ENCODE measurements at places on chromosomes 7 and 10.

DNA sequence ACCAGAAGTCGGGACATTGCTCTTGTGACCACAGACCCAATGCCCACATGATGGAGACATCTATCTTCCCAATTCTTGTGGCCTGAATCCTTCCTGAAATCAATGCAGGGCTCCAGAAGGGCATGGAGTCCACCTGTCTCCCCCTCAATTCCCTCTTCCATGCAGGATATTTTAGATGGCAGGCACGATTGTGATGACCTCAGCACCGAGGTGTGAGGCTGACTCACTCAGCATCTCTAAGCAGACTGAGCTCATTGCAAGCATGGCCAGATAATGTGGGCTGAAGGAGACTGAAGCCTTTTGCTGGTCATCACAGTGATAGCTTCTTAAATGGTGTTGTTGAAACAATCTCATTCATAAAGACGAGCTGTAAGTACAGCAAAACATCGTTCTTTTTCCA is 374.9 kb upstream of the PODXL start:
- DNase-seq: no peak

DNA sequence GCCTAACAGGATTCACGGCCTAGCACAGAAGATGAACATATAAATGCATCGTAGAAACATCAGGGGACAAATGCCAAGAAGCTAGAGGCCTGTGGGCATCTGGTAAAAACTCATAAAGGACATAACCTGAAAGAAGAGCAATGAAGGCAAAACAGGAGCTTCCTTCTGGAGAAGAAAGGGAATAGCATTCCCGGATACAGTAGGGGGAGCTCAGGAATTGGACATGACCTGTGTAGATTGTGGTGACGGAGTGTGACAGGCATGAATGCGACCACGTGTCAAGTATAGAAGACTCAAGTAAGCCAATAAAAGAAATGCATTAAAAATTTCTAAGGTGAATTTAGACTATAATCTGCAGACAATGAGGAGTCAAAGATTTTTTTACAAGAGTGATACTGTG is 270.1 kb downstream of the AGMO start:
- no peak for DNase-seq

DNA sequence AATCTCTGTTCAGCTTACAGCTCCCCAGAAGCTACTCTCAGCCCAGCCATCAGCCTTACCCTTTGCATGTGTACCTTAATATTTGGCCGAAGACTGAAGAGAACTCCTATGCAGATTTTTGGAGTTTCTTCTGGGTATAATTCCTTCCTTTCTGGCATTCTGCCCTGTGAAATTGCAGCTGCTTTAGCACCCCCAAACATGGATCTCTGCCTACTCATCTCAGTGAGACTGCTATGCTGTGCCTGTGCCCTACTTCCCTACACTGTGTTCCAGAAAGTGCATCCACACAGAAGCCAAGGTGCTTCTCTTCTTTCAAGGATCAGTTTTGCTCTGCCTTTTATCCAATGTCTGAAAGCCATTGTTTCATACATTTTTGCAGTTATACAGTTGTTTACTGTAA is 81.6 kb downstream of the NPY start:
- no peak for DNase-seq

GRCh38 chr7:37354656-37355131 is 94.0 kb downstream of the ELMO1 start:
- DNase-seq: no peak

DNA sequence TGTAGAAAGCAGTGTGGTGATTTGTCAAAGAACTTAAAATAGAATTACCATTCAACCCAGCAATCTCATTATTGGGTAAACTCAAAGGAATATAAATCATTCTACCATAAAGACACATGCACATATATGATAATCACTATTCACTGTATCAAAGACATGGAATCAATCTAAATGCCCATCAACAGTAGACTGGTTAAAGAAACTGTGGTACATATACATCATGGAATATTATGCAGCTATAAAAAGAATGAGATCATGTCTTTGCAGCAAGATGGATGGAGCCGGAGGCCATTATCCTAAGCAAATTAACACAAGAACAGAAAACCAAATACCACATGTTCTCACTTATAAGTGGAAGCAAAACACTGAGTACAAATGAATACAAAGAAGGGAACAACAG is 281.5 kb upstream of the MAGI2 start:
- DNase-seq: no peak

DNA sequence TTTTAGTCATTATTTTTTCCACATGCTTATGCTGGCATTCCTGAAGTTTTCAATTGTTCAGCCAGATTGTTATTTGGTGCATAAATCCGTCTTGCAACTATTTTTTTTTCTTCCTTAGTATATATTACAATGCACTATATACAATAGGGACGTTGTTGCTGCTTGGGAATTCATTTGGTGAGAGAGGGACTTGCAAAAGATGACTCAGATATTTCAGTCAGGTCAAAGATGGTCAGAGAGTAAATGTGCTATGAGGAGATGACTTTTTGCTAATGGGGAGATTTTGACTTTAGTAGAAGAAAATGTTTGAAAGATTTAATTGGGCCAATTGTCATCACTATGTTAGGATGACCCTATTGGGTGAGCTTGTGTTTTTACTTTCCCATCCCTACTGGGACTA is 348.4 kb upstream of the MTPN start:
- DNase-seq: no peak

DNA sequence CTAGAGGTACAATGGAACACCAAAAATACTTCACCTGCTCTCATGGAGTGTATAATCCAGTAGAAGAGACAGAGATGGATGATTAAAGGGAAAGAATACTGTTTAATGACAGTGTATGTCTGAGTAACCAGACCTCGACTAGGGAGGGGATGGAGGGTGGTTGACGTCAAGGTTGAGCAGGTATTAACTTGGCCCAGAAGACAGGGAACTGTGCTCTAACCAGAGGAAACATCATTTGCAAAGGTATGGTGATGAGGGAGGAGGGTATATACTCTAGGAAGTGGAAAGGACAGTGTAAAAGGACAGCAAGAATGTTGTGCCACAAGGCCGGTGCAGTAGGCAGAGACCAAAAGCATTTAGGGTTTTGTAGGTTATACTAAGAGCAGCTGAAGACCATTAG is 2.9 kb downstream of the MIOS start:
- DNase-seq: no peak

DNA sequence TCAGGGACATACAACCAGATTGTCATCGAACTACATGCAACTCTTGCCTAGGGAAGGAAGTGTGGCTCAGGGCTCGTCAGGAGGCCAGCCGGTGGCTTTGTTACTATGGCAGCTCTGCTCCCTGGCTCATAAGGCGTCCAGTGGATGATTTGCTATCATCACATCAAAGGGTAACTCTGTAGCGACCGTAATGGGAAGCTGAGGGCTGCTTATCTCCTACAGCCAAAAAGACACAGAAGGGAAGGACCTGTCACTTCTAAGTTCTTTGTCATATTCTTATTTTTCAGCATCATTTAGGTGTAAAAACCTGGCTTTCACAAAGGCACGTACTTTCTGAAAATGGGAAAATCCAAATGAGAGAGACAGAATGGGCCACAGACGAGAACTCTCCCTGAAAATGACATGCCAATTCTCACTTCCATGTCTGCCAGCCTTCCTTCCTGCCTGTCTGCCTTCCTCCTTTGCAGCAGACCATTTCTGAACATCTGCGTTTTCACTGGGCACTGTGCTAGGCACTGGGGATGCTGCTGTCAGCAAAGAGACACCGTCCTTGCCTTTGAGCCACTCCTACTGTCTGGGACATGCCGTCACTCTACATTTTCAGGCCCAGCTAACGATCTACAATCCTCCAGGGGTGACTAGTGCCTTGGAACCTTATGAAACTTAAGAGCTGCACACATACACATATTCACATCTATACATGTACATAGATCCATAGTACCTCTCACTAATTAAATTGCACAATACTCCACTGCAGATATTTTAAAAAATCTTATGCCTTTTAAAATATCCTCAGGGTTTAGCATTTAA is 26.9 kb downstream of the ENKUR start:
- no peak for DNase-seq

- DNase-seq: no peak
These were observed 174.7 kb downstream of the GATA3 start for GRCh38 chr10:8229153-8229552.

GRCh38 chr7:137755846-137756651 is 90.7 kb downstream of the DGKI start:
- no peak for DNase-seq

DNA sequence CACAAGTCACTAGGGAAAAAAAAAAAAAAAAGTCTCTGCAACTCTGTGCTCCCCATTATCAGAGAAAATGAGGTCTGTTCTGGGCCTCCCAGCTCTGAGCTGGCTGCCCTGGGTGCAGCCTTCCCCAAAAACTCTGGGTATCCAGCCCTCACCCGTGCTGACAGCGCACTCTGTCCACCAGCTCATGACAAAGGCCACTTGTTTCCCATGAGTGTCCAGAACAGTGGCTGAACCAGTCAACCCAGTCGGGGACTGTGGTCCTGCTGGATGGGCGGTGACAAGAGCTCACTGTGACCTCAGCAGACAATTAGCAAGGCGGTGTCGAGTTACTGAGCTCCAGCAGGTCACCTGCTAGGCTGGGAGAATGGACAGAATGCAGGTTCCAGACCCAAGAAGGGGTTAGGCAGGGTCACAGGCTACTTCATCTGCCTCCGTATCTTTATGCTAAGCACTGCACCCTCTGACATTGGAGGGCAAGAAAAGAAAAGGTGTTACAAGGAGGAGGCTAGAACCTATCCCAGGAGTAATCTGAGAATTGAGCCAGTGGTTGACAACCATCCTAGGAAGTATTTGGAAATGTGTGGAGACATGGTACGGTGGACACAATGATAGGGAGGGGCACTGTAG is 37.2 kb downstream of the DLG5 start:
- no peak for DNase-seq

All from urinary bladder (tissue), 4 donors.